ENCODE measurements at places on chromosomes 16 and 17.

DNA sequence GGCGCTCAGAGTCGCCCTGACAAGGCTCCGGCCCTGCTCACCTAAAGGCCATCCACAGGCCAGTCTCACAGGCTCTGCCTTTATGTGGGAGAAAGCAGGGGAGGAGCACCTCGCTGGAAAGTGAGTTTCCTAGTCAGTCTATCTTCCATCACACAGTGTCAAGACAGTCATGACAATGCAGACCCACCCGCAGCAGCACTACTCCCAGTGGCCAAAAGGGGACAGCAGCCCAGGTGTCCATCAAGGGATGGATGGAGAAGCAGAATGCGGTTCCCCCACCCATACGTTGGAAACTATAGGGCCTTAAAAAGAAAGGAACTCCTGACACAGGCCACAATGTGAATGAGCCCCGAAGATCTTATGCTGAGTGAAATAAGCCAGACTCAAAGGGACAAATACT, 226.8 kb downstream of the ENGASE start:
- DNase-seq = no peak

- no peak for DNase-seq
These were observed 572 bp downstream of the PSMB6 start for GRCh38 chr17:4796552-4796920.

- DNase-seq = peak; percentile 66
These were observed 9.6 kb downstream of the IL32 start for GRCh38 chr16:3074860-3075522.

DNA sequence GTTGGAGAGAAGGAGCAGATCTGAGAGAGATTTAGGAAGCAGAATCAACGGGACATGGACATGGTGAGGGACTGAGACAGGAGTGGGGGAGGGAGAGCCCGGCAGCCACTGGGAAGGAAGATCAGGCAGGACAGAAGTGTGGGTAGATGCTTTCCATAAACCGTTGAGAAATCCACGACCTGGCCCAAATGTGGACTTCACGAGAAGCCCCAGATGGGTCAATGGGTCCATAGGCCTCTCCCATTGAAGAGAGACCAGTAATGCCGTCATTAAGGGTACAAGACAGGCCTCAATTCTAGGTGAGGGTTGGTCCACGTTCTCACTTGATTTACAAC, 530 bp upstream of the CCL22 start:
- DNase-seq = no peak

- no peak for DNase-seq
These were observed 6.0 kb upstream of the GRB2 start for GRCh38 chr17:75411328-75412067.

- no peak for DNase-seq
These were observed 20.1 kb downstream of the GID4 start for GRCh38 chr17:18059283-18059682.

GRCh38 chr16:67674851-67675578, 8.4 kb downstream of the C16orf86 start:
- DNase-seq = no peak

- no peak for DNase-seq
These were observed 40.8 kb downstream of the CDH3 start for GRCh38 chr16:68685685-68686478.

DNA sequence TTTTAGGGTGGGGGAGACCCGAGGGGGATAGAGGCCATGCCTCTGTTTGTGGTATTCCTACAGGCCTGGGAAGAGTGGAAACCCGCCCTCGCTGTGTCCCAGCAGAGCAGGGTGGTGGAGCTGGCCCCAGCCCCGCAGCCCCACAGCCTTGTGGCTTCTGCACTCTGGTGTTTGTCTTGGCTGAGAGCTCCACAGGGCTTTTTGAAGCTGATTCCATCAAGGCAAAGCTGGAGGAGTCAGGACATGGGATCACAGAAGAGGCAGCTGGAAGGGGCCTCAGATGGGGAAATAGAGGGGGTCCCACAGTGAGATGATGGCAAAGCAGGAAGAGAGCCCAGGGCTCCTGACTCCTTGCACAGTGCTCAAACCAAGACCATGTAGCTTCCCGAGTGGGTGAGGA, 5.0 kb upstream of the WFIKKN2 start:
- DNase-seq = no peak

DNA sequence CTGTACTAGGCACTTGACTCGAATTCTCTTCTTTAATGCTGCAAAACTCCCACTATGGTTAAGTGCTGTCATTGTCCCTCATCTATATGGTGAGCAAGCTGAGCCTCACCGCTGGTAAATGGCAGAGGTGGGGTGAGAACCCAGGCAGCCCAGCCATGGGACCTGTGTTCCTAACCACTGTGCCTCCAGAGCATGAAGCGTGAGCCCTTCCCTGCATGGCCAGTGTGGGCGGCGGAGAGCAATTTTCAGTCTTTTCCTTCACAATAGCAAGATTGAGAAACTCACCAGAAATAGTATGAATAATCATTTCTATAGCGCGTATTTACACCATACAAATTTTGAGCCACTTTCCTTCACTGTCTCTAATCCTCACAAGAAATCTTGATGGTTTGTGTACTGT, 9.2 kb downstream of the BFAR start:
- no peak for DNase-seq

DNA sequence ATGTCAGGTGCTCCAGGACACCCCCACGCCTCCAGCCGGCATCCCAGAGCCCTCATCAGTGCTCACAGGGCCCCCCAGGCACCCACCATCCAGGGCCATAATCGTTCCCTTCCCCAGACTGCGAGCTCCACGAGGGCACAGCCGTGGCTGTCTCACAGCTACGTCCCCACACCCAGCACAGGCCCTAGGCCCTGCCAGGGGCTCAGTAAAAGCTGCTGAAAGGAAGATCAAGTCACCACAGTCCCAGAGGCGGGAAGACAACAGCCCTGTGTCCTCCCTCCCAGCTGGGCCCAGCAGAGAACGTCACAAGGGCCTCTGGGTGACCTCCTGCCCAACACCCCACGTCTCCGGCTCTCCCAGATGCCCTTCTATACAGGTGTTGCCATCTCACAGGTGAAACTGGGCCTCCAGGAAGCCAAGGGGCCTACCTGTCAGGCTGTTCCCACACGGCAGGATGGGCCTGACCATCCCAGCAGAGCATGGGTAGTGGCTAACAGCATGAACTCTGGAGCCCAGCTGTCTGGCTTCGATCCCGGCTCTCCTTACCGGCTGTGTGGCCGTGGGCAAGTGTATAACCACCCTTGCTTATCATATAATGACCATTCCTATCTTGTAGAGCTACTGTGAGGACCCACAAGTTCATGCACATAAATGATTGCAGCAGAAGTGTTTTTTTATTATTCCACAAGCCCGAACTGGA, 17.9 kb downstream of the ARL2BP start:
- DNase-seq = no peak

DNA sequence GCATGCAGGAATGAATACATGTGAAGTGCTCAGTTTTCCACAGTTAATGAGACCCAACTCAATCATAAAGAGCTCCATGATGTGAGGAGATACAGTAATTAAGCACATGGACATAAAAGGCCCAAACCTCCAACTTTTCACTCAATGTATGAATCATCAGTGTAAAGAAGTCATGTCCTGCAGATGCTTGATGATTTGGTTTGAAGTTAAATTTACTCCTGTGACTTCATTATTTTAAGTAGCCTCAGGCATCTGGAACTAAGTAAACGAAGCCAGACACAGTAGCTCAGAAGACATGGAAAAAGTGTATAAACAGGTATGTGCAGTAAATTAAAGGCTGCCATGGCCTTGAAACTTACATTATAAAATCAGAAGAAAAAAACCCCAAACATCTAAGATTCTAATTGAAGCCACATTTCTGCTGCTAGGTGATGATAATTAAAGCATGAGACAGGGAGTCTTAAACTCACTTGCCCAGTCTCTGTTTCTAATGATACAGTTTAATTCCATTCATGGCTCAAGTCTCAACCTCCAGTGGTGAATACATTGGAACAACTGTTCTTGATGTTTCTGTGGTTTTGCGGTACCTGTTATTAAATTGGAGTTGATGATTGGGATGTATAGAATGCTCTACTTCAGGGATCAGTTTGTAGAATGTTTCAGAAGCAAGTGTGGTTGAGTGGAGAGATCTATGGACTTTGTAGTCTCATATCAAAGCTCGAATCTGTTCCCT, 28.9 kb upstream of the CCL2 start:
- no peak for DNase-seq

DNA sequence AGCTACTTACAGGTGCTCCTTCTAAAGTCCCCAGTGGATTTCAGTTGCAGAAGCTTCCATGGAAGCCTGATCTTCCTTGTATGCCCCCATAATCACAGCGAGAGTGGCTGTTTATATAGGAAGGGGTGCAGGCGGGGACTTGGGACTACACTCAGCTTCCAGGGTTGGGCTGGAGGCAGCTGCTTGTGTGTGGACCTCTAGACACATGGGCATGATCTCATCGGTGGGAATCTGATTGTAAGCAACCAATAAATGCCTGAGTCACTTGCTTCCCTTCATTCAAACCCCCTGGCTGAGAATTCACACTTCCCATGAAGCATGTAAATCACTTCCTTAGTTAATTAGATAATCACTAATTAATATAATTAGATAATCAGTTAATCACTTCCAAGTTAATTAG, 1.0 kb upstream of the KRT20 start:
- DNase-seq = no peak

GRCh38 chr16:75943705-75944514, 217.6 kb upstream of the CPHXL start:
- no peak for DNase-seq

- no peak for DNase-seq
These were observed 26.1 kb downstream of the WNT9B start for GRCh38 chr17:46877466-46877865.

GRCh38 chr17:27415120-27415795, 41.0 kb upstream of the KSR1 start:
- DNase-seq = no peak

DNA sequence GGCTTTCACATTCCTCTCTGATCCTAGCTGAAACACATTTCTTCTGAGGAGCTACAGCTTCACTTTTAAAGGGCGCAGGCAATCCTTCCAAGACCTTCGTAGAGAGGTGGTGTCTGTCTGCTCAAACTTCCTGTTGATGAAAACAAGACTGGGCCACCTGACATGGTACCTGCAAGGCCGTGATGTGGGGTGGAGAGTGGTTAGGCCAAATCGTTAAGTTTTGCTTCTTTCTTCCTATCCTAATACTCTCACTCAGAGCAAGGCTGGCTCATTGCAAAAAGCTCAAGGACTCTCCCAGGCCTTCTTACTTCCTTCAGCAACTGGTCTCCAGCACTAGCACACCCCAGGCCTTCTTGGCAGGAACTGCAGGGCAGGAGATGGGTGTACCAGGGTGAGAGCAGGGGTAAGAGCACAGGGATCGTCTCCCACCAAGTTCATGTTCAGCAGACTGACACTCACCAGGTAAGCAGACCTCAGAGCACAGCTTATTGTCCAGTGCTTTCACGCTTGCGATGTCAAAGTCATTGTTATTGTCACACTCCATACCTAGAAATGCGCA, 10.9 kb upstream of the FOXJ1 start:
- DNase-seq = no peak

DNA sequence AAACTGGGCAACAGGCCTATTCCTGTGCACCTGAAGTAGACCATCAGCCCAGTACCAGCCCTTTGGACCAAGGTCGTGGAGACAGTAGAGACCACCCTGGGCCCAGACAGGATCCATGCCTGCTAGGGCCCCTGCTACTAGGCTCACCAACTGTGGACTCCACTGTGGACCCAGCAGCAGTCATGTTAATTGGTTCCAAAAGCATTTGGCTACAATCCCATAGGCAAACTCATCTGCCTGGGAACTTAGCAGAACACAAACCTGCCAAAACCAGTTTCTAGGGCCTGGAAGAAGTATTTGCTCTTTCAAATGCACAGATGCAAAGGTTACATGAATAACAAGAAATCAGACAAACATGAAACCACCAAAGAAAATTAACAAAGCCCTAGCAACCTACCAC, 53.1 kb downstream of the ACSM2A start:
- no peak for DNase-seq

DNA sequence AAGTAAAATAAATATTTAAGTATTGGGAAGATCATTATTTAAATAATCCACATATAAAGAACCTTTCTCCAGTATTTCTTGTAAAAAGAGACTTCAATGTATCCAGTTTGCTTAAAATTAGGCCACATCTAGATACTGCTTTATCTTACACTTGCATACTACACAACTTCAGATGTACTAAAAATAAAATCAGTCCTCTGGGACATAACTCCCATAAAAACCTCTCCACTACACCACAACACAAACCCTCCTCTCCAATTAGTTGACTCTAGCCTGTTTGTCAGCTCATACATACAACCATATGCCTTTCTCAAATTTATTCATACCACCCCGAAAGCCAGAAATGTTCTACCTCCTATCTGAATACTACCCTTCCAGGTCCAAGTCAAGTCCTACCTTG, 21.6 kb downstream of the SPOP start:
- no peak for DNase-seq

DNA sequence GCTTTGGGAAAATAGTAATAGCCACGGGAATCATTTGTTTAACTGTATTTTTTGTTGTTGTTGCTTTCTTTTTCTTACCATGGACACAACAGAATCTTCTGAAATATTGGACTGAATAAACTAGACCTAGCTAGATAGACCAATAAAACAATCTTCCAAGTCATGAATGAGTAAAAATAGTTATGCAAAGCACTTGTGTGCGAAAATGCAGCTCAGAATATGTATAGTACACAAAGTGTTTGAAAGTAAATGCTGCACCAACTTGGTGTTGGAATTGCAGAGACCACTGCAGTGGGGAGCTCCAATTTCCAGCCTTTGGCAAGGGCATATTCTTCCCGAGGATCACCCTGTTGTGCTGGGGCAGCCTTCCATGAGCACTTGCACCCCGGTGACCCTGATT, 68.0 kb downstream of the AATF start:
- DNase-seq = no peak

- no peak for DNase-seq
These were observed 7.7 kb downstream of the FOXL1 start for GRCh38 chr16:86585821-86586611.

GRCh38 chr17:28433721-28434120, 27.7 kb upstream of the SLC46A1 start:
- DNase-seq = no peak

DNA sequence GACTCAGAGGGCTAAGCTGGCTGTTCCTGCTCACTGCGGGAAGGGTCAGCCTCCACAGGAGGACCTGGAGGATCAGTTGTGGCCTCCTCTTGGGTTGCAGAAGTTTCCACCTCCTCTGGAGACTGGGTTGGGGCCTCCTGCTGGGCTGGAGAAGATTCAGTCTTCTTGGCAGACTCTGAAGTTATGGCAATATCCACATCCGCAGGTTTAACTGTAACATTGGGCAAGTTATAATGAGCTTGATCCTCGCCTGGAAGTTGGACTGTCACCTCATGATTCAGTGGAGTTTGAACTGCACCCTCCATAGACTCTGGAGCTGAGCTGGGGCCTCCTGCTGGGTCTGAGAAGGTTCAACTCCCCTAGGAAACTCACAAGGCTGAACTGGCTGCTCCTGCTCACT, 47.6 kb upstream of the TMEM97 start:
- DNase-seq = no peak

DNA sequence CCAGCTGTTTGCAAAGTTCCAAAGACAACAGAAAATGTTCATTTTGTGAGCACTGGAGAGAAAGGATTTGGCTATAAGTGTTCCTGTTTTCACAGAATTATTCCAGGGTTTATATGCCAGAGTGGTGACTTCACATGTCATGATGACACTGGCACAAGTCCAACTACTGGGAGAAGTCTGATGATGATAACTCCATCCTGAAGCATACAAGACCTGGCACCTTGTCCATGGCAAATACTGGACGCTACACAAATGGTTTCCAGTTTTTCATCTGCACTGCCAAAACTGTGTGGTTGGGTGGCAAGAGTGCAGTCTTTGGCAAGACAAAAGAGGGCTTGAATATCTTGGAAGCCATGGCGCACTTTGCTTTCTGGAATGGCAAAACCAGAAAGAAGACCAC, 385.0 kb downstream of the CDH11 start:
- DNase-seq = no peak
